ENCODE measurements at places on chromosomes 3 and 15.

GRCh38 chr3:124833710-124834332 lies 53.3 kb downstream of the ITGB5 start:
- DNase-seq, result no peak

DNA sequence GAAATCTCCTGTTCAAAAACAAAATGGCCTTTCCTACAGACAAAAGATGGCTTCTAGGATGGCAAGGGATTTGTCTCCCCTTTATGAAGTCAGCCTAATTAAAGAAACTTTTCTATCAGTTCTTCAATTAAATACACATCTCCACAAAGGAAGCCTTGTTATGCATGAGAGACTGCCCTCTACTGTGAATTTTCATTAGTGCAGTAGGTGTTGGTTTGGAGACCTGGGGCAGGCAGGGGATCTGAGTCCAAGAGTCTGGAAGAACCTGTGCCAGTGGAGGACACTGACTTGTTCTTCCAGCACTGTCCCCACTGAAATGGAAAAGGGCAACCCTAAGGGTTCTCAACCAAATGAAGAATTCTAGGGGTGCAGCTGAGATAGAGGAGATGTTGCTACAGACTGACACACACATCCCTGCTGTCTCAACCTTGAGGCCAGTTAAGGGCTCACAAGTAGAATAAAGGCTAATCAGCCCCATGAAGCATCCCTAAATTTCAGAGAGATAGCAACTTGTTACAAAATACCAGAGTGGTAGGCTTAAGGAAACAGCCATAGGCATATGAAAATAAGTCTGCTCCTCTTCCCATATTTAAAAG lies 174.0 kb upstream of the PRICKLE2 start:
- DNase-seq, result no peak

DNA sequence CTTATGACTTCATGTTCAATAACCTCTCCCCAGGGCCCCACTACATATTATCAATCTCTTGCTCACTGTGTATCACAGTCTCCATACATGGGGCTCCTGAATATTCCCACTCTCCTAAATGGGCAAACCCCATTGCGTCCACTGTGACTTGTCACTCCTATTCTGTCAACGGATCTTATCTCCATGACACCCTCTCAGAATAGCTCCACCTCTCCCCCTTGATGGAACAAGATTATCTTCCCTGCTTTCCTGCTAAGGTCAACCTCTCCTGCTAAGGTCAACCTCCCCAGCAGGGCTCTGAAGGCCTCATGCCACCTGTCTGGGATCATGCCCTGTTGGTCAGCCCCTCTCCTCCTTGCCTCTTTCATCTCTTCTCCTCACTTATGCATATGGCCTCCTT lies 1.8 kb downstream of the CLDN18 start:
- DNase-seq, result no peak

GRCh38 chr3:175564363-175564762 lies 705.2 kb downstream of the NAALADL2 start:
- DNase-seq, result no peak

DNA sequence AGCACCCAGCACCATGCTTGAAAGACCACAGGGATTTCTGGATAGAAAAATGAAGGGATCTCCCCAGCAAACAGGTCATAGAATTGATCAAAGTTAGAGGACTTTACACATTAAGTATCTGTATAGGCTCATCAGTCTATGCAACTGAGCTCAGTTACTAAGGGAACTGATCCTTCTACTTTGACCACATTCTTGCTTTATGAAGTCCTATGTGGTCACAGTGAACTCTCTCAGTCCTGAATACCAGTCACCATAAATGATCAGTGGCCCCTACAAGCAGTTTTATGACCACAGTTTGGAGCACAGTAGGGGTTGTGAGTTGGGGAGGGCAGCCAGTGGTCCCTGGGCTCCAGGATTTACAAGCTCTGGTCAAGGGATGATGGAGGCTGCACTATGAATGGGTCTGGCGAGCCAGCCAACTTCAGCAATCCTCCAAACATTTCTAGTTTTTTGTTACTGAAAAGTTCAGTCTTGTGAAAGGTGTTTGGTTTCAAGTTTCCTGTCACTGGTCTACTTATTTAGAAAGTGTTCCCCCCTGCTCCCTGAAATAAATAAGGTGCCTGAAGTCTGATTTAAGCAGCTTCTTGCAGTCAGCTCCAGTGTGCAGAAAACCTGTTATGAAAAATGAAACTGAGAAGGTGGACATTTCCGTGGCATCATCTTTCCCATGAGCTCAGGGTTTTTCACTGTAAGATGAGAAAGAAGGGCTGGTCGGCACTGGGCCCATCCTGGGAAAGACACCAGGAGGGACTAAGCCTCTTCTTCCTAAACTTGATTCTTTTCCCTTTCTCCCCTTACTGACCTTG lies 75.5 kb downstream of the DAPK2 start:
- DNase-seq, result no peak

- DNase-seq, result no peak
These were observed 38.5 kb upstream of the XCR1 start for GRCh38 chr3:46065750-46066256.

- DNase-seq, result no peak
These were observed 31.3 kb downstream of the LAMP3 start for GRCh38 chr3:183131186-183131725.

GRCh38 chr3:111241960-111242359 lies 170.3 kb downstream of the NECTIN3 start:
- no peak for DNase-seq
